Activated T-helper 1 cell treated with anti-CD3 and anti-CD28 coated beads, Interleukin-12 subunit alpha, Interleukin-12 subunit beta, Interleukin-2, Interleukin-4 antibody, amounts not matched to agents 30 ng/mL and 10 ng/mL and 1 ng/mL, durations not matched to agents 14 hours and 24 hours and 36 hours (primary cell): ENCODE measurements at places on chromosomes 7 and 10.
A peak's percentile ranks its signal among the peaks of the same experiment; 100 is the strongest.

- no peak for DNase-seq
Observed at GRCh38 chr7:12211711-12212485, 804 bp downstream of the TMEM106B start.

DNA sequence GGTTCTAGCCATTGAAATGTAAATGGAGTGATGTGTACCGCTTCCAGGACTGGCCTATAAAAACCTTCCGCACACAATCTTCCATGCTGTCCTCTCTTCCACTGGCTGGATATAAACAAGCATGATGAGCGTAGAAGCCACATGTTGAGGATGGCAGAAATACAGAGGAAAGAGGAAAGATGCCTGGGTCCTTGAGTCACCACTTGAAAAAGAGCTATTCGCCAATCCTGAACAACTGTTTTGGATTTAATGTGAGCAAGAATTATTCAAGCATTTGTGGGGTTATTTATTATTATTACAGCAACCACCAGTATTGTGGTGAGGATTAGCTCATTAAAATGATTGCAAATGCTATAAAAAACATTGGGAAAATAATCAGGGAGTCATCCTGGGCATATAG is 45.8 kb upstream of the PLXNA4 start:
- no peak for DNase-seq

DNA sequence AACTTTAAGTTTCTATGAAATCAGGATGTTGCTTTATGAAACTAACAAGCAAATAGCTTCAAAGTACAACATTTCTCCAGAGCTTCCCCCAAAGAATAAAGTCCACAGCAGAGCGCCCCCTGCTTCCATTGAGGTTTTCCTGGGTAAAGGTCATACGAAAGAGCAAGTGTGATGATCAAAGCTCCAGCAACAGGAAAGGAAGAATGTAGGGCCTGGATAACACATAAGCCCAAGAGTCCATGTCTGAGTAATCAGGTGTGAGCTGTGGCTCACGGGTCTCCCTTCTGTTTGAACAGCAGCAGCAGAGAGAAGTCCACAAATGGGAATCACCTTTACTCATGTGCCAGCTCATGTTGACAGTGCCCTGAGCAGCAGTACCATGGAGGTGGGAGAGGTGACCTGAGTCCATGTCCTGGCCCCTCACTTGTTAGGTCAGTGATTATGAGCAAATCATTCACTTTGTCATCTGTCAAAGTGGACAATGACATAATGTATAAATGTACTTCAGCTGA is 50.5 kb downstream of the MRPL32 start:
- no peak for DNase-seq

DNA sequence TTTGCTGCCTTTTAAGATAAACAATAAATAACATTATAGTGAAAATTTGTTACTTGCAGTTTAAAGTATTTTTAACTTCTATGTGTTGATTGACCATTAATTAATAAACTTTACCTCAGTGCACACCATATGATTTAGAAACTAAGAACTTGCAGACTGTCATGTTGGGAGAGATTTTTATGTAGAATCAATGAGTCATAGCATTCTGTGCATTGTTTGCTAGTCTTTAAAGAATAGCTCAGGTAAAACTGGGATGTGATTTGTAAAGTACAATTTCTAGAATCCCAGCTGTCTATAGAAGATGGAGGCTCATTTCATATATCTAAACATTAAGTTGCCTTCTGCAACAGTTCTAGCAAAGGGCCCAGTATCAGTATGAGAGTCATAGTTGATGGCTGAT is 199.6 kb upstream of the SEMA3A start:
- DNase-seq, result no peak

DNA sequence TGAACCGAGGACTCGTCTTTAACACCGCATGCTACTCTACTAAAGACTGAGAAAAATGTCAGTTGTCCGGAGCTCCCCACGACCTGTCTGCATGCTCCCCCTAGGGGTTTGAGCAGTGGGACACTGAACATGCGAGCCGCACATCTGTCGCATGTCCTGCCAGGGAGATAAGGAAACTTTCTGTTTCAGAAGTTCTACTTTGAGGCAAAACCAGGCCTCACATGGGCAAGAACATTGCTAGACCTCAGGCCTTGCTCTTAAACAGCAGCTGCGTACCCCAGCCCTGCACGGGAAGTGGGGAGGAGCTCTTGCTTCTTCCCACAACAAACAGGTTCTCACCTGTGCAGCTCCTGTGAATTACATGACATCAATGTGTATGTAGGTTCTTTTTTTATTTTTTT is 30.3 kb upstream of the HERPUD2 start:
- DNase-seq, result peak; percentile 48

DNA sequence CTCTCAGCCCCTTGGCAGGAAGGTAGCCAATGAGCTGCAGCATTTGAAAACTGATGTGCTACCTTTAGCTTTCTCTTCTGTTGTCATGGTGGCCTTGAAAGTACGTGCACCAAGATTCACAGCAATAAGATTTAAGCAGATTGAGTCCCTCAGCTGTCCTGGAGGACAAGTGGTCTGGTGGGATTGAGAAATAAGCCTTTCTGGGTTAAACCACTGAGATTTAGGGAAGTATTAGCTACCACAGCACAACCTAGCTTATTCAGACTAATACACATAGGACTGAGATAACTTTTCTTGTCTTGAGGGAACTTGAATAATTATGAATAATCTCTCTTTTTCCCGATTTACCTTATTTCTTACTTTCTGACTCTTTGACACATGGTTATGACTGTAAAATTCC is 324.0 kb downstream of the PTEN start:
- DNase-seq, result no peak

DNA sequence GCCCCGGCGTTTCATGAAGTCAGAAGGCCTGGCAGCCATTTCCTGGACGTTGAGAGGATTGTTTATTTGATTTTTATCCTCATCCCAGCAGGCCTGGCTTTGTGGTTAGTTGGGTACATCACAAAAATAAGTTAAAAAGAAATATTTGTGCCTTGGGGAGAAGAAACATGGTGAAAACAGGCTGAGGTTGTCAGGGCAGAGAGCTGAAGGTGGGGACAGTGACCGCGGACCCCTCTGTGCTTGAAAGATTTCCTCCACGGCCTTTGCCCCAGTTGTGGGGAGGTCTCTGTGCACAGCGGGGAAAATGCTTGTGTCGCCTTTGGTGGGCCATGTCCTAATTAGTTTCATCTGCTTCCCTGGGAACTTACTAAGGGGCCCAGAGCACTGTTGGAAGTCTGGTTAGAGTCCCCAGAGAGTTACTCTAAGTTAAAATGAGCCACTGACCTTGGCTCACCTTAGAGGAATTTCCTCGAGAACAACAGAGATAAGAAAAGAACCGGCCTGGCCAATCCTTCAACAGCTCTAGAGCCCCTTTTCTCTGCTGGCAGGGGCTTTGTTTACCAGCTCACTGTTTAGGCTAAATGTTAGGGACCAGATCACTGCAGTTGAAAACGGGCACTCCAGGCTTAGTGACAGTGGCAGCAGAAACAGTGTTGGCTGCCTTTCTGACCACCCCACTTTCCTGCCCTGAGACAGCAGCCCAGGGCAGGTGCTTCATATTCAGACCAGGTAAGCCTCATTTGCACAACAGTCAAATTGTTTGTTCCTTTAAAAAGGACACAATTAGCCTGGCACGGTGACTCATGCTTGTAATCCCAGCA is 37.9 kb downstream of the CRCP start:
- DNase-seq, result no peak

DNA sequence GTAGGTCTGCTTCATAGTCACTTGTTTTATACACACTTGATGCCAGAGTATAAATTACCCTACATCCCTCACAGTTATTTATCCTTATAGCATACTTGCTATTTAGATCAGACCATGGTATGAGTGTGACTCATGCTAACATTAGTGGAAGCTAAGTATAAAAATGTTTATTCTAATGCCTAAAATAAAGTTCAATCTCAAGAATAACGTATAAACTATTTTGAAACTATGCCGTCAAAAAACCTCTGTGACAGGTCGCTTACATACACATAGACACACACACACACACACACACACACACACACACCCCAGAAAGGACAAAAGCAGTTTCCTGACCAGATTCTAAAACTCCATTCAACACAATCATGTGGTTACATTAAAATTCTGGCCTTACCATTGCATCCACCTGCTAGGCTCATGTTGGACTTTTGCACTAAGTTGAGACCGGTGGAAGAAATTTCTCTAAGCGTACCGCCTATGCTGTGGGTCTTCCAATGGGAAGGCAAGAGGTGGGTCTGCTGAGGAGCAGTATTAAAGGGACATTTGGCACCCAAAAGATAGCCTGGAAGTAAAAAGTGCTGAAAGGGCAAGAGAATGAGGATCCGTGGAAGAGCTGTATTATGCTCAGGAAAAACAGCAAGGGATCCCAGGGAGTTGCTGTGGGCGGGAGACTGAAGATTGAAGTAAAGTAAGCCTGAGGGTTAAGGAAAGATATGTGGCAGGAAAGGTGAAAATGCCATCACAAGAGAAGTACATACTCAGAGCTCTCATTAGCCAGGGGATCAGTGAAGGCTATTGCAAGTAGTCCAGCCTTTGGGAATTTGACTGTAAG is 5.0 kb downstream of the FOXP2 start:
- DNase-seq, result no peak

DNA sequence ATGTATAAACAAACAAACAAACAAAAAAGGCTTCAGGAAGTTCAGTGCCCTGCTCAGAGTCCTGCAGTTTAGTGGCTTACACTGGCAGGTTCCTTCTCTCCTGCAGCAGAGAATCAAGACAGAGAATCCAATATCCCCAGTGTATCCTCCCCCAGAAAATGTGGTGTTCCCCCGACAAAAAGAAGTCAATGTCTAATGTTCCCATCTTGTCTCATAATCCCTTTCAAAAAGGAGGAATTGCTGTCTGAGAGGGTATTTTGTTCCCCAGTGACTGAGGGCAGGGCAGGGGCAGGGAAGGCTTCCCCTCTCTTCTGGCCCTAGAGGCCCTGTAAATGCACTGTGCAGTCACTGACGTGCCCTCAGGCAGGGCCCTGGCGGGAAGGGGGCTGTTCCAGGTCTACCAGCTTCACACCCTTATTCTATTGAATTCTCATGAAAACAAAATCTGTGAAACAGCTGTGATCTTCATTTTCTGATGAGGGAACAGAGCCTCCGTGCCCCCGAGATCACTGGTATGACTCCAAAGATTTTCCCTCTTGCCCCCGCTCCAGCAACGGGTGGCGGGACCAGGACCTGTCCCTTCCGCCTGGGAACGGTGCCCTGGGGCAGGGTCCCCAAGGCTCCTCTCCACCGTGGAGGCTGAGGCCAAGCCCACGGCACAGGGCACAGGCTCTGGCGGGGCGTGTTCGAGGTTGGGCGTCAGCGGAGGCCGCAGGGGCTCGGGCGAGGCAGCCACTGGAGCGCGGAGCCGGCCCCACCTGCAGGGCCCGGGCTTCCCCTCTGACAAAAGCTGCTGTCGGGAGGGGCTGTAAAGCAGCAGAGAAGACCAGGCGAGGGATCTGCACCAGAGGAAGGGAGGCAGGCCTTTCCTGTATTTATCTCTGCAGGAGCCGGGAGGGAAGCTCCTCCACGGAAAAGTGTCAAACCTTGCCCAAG is 13.4 kb upstream of the WDFY4 start:
- DNase-seq, result no peak

- DNase-seq, result no peak
Observed at GRCh38 chr7:51005074-51005473, 222.4 kb upstream of the GRB10 start.

DNA sequence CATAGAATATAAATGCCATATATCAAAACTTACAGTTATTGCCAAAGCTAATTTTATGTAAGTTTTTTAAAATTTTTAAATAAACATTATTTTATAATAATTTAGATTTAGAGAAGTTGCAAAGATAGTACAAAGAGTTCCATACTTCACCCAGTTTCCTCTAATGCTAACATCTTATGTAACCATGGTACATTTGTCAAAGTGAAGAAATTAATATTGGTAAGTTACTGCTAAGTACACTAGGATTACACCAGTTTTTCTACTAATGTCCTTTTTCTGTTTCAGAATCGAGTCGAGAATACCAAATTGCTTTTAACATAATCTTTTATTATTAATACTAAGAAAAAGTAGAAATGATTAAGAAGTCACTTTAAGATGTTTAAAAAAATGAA is 29.2 kb downstream of the CSGALNACT2 start:
- no peak for DNase-seq

GRCh38 chr10:110528224-110528996 is 30.7 kb downstream of the DUSP5 start:
- DNase-seq, result no peak

GRCh38 chr10:3775696-3776551 is 9.1 kb downstream of the KLF6 start:
- no peak for DNase-seq
